ENCODE measurements at places on chromosomes 2 and 18. TPM values are rescaled to one million over a fixed set of nuclear protein-coding genes. Genes with fewer than 3 reads are reported as not detected.

FEZ2 gene
- 15.2 TPM for total RNA-seq

MRPL44 gene
- 30.3 TPM for total RNA-seq

OXER1 gene
- total RNA-seq: 0.22 TPM

KCNJ3 gene
- not detected for total RNA-seq

FRZB gene
- not detected for total RNA-seq

CHRND gene
- not detected for total RNA-seq

SMYD5 gene
- 56.3 TPM for total RNA-seq

ORMDL1 gene
- 191 TPM for total RNA-seq

CAPN14 gene
- total RNA-seq: 0.65 TPM
